ENCODE measurements at places on chromosomes 7 and 10.

- DNase-seq: no peak
Measured at GRCh38 chr10:115441907-115442545, 348.9 kb downstream of the ATRNL1 start.

DNA sequence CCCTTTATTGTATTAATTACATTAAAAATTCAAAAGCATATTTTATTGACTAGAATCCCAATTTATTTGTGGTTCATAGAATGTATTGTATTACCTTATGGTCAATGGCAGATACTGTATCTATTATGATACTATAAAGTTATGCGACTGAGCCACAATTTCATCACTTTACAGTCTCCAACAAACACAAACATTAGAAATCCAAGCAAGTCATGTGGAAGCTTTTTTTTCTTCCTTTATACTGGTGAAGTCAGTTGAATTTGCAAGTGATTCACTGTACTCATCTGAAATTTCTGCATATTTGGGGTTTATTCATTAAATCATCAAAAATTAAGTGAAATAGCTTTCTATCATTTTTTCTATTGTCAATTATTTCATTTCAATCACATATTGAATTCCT is 54.3 kb downstream of the BMPER start:
- peak; percentile 29 for DNase-seq

- no peak for DNase-seq
Measured at GRCh38 chr7:74535951-74536356, 82.2 kb downstream of the GTF2IRD1 start.

GRCh38 chr7:150514748-150515222 is at the start of gene GIMAP7:
TSS of gene GIMAP7 (plus strand) at chr7:150514872. CDS start at chr7:150519975, 5,103 bp downstream.
- DNase-seq: no peak

DNA sequence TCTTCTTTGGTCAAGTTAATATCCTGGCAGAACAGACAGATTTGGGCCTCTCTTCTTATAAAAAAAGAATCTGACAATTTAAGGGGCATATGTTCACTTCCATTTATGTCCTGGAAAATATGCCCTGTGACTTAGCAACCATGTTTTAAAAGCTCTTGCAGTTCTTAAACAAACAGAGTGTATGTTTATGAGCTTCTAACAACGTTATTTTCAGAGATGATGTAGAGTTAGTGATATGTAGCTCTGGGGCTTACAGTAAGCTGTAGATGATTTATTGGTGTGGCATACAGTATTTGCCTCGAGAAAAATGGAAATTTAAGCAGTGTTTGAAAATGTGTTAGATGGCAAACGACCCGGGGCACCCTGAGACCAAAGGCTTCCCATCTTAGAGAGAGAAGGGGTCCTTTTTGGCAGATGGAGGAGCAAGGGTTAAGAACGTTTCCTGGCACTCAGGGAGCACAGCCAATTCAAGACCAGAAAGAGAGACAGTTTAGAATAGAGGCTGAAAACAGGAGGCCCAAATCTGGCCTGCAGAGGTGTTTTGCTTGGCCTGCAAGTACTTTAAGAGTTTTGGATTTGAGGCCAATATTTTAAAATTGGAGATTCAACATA is 397.5 kb downstream of the KCNMA1 start:
- peak; percentile 89 for DNase-seq

DNA sequence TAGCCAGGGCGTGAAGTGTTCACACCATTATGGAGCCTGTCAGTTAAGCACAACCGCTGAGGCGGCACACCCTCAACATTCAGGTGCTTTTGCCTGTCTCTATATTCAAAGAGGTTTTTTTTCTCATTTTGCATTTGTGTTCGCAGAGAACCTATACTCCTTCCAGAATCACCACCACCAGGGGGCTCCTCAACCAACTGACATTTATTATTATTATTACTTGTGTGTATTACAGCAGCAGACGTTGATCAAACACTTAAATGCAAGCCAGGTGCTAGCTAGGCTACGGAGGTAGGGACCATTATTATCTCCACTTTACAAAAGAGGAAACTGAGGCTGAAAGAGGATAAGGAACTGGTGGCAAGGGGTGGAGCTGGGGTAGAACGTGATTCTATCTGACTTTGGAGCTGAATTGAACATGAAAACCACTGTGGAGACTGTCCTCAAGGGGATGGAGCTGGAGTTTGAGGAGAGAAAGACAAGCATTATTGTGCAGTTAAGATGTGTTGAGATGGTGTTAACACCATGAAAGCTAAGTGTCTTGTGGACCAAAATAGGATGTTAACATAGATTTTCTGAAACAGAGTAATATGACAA is 133.8 kb upstream of the PLXNA4 start:
- peak; percentile 46 for DNase-seq

GRCh38 chr7:77209479-77210139 is 10.0 kb upstream of the FGL2 start:
- no peak for DNase-seq

DNA sequence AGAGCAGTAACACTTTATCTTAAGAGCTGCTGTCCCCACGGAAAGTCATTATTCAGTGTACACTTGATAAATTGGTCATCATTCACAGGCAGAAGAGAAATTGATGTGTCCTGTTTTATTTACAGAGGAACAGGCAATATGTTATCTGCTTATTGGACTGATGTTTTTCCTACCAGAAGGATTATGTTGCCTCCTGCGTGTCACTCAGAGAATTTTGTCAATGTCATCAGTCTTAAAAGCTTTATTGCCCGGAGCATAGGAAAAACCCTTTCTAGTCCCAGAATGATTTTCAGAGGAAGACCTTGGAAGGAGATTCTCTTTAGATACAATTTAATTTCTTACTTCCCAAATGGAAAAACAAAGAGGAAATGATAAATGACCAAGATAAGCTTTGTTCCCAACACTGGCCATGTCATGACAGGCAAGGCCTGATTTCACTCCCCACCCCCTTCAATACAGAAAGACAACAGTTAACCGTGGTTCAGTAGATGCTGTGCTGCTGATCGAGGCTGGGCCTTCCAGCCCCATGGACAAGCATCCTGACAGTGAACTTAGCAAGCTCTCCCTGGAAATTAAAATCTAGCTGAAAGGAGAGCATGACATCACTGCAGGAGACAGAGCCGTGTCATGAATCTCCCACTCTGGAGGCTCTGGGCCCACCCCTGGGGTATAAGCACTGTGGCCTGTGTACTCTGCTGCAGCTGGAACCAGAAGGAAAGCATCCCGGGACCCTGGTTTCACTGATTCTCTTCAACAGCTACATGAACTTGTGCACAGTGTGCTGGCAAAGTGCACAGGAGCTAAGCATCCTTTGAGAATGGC is 118.8 kb upstream of the LYZL2 start:
- no peak for DNase-seq

DNA sequence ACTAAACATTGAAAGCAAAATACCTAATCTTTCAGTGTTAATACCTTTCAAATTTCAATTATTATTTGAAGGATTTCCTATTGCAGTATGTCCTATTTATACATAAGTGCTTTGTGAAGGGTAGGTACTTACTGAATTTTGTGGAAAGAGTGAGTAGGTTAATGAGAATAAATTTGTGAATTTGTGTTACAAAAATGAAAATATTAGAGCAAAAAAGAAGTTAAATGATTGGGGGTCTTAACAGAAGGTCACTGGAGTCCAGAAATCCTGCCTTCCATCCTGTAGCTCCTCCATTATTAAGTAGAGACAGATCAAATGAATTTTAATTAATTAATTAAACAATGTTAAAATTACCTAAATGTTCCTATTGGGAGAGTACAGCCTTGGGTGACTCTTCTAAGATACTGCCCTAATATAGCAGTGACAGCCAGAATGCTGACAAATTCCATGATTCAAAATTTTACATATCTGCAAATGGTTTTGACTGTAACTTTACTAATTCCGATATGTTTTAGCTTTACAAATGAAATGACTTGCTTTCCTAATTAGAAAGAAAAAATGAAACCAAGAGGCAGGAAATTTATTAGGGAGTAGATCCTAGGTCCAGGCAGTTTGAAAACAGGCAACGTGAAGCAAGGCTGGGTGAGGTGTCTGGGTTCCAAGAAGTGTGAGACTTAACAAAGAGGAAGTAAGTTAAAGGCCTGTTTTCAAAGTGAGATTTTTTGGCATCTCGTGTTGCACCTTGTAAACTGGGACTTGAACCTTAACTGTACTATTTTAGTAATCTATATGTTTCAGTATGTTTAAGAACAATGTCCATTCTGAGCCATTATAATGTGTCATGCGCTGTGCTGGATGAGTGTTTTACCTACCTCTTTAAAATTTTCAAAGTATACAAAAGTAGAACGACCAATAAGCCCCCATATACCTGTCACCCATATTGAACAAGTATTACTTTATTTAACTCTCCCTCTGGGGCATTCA is 1.5 kb downstream of the PIK3CG start:
- DNase-seq: no peak

DNA sequence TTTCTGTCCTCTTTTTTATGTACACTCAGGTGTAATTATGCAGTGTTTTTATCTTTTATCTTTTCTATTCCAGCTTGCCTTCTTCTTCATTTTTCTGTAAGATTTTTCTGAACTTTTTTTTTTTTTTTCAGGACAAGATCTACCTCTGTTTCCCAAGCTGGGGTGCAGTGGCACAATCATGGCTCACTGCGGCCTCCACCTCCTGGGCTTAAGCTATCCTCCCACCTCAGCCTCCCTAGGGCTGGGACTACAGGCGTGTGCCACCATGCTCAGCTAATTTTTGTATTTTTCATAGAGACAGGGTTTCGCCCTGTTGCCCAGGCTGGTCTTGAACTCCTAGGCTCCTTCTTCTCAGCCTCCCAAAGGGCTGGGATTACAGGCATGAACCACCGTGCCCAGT is 6.3 kb upstream of the CALD1 start:
- DNase-seq: no peak

- peak; percentile 42 for DNase-seq
Measured at GRCh38 chr10:69816521-69816920, 14.8 kb downstream of the COL13A1 start.

- DNase-seq: peak; percentile 54
Measured at GRCh38 chr7:147492606-147493005, 1098.0 kb upstream of the C7orf33 start.

DNA sequence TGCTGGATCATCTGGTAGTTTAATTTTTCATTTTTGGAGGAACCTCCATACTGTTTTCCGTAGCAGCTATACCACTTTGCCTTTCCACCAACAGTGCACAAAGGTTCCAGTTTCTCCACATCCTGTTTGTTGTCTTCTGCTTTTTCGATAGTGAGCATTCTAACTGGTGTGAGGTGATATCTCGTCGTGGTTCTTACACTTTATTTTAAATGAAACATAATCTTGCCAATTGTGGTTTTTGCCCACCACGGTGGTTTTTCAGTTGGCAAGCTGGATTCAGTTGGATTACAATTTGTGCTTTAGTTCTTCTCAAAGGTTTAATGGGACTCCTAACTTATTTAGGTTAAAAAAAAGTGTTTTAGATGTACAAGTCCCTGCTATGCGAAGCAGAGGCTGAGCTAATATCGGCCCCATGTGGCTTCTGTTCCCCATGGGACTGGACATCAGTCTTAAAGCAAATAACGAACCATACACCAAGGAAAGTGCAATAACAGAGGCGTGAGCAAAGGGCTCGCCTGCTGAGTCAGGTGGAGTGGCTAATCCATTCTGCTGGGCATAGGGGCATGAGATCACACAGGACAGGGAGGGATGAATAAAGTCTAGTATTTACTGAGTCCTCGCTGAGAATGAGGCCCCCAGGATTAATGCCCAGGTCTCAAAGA is 153.6 kb downstream of the AOAH start:
- DNase-seq: no peak
